ENCODE measurements at places on chromosomes 2 and 18.

GRCh38 chr2:149148194-149149006 lies 109.9 kb downstream of the LYPD6B start:
- DNase-seq, result no peak

- DNase-seq, result no peak
Measured at GRCh38 chr2:120227111-120227991, 4.2 kb upstream of the TMEM185B start.

DNA sequence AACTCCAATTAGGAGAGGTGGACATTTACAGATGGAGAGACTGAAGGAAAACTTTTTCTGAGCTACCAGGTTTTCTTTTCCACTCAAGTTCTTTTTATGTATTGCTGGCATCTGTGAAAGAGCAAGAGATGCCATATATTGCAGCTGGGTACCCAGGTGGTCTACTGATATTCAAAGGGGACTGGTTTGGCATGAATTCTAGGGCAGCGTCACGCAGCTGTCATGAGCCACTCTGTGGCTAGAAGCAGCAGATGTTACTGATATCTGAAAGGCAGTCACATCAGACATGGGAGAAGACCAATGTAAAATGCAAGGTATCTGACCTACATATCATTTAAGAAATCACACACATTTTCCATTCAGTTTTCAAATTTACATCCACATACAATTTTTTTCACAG lies 408.8 kb downstream of the GALNT13 start:
- DNase-seq, result no peak

DNA sequence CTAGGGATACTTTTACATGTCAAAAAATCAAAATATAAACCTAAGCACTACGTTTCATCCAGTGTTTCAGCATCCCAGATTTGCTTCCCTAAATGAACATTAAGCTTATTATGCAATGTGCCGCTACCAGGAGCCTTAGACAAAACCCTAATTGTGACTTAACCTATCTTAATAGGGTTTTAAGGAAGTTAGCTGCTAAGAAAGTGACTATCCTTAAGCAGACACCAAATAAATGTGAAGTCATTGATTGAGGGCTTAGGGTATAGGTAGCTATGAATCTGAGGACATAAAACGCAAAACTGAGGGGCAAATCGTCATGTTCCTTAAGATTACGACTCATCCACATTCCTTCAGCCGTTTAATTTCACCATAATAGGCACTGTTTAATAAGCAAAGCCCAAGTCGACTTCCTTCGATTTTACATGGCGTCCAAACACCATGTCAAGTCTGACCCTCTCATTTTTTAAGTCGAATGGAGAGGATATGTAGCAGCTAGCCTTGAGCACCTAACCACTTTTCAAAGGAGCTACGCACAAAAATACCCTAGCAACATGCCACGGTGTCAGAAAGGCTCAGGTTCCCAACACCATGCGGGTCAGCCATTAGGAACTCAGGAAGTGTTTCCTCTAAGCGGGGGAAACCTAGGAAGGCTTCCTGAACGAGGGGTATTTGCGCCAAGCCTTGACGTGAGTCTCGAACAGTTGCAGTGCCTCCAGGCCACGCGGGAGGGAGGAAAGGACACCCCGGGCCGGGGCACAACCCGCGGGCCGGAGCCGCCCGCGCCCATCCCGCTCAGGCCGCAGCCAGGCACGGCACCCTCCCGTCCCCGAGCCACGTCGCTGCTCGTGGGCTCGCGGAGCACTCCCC lies 1.0 kb downstream of the HDLBP start:
- DNase-seq, result no peak

DNA sequence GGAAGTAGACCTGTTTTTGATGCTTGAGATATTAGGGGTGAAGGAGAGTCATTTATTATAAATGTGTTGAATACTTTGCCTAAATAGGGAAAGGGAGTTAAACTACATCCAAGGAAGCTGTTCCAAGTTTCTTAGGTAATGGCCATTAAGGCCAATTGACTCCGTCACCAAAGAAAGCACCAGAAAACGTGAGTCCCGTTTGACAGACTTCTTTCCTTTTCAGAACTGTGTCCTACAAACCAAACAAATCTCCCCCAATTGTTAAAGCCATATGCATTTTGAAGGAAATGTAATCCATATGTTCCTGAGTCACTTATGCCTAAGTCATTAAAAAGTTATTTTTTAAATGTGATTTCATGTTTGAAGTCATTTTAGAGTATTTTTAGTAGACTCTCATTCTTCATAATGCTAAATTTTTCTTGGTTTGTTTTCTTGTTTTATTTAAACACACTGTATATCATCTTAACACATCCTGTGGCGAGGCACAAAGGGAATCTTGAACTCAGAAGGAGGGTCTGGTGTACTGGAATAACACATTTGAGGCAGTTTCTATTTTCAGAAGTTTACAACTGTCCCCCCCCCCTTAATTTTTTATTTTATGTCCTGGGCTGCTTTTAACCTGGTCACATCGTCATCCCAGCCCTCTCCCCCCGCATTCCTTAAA lies 133.7 kb downstream of the RHBDD1 start:
- no peak for DNase-seq

DNA sequence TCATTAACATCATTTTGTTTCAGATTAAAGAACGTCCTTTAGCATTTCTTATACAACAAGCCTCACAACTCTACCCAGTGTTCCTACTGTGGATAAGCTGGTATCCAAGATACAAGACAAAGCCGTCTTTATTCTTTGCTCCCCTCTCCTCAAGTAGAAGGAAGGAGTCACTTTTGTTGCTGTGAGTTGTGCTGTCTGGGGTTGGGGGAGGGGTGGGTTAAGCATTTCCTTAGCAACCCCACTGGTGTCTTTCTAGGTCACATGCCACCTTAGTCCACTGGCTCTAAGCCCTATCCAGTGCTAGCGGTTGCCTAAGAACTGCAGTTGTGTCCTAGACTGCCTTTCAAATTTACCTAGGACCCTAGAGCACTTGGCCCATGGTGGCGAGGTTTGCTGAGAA lies 155.6 kb upstream of the PIEZO2 start:
- DNase-seq, result no peak

GRCh38 chr18:2571200-2572170 lies at the start of the genes METTL4 and NDC80:
Gene METTL4, minus strand, starts transcription at chr18:2571505. Its CDS starts 4,289 bp downstream, at chr18:2567216.
Gene NDC80, plus strand, starts transcription at chr18:2571557. Its CDS starts 1,429 bp downstream, at chr18:2572986.
- DNase-seq, result peak; percentile 73

DNA sequence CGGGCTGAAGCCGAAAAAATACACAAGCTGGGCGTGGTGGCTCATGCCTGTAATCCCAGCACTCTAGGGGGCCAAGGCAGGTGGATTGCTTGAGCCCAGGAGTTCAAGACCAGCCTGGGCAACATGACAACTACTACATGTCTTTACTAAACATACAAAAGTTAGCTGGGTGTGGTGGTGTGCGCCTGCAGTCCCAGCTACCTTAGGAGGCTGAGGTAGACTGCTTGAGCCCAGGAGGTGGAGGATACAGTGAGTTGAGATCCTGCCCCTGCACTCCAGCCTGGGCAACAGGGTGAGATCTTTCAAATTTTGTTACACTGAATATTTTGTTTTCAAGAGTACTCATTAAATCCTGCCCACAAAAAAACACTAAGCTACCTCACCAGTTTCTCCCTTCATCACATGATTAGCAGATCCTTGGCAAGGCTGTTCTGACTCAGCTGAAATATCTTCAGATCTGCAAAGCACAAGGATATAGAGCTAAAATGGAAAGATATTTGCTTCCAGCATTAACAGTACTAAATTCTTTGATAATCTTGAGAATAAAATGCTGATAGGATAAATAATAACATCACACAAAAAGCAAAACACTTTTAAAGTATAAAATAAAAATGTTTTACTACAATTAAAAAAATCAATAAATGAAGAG lies 28.2 kb upstream of the MCM6 start:
- DNase-seq, result peak; percentile 24

DNA sequence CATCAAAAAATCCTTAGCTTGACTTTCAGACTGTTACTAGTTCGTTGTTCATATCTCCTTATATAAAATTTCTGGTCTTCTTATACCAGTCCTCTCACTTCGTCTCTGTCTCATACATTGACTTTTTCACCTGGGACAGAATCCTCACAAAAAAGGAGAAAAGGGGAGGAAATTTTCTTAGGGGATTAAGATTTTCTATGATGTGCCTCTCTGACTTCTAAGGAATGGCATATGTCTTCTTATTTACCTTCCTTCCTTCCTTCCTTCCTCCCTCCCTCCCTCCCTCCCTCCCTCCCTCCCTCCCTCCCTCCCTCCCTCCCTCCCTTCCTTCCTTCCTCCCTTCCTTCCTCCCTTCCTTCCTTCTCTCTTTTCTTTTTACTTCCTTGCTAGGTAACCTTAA lies 27.9 kb downstream of the KCNE4 start:
- no peak for DNase-seq

- DNase-seq, result no peak
Measured at GRCh38 chr2:224938651-224939182, 103.6 kb downstream of the DOCK10 start.

- no peak for DNase-seq
Measured at GRCh38 chr2:78992807-78993517, 32.5 kb upstream of the REG3G start.

- no peak for DNase-seq
Measured at GRCh38 chr2:88683160-88684021, 8.1 kb upstream of the RPIA start.

- DNase-seq, result no peak
Measured at GRCh38 chr2:50290718-50291117, 741.2 kb downstream of the NRXN1 start.

DNA sequence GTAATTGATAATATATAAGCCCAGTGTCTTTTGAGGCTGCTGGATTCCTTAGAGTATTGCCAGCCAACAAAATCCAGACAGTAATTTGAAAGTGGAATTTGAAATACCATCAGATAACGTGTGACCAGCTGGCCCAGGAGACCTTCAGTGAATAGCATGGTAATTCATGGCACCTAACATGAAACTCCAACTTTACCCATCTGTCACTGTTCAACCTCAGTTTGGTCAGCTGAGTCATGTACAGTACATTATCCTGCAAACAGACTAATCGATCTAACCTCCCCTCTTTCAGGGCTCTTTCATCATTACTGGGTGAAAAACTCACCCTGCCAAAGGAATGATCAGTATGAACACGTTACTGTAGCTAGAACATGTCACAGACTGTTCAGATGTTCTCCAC lies 230.6 kb downstream of the DOK6 start:
- no peak for DNase-seq

DNA sequence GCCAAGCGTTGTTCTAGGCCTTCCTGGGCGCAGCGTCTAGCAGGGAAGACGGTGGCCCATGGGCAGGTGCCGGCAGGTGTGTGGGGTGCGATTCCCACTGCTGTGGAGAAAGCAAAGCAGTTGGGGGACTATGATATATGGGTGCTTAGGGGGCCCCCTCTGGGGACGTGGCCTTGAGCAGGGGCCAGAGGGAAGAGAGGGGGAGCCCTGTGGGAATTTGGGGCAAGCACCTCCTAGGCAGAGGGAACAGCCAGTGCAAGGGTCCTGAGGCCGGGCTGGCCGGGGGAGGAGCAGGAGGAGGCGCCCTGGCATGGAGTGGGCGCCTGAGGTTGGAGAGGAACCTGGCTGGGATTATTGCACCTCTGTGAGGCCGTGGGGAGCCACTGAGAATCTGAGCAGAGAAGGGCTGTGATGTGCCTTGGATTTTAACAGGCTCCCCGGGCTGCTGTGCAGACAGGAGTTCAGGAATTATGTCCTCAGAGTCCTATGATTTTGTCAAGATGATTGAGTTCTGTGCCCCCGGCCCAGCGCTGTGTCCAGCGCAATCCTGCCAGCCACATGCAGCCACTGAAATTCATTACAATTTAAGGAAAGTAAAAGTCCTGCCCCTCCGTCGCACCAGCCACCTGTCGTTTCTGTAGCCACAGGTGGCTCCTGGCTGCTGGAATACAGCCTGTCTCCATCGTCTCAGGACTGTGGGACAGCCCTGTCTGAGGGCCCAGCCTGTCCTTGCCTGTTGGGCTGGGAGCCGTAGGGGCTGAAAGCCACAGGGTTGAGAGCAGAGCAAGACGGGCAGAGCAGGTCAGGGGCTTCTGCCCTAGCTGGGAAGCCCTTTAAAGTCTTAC lies 9.1 kb upstream of the KLHL30 start:
- DNase-seq, result no peak

DNA sequence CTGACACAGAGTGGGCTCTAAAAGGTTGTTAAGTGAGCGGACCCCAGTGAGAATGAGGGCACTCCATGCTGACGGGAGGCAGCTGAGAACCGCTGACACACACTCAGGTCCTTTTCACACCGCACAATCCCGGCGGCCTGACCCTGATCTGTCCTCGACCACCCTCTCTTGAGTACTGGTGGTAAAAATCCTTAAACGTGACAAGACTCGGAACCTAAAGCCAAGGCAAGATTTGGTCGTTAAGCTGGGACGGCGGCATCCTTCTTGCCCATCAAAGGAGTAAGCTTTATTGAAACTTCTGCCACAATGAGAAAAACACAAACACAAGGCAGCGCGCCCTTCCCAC lies 569 bp downstream of the TMX3 start:
- no peak for DNase-seq

- no peak for DNase-seq
Measured at GRCh38 chr2:72846171-72847095, 20.6 kb upstream of the EXOC6B start.

DNA sequence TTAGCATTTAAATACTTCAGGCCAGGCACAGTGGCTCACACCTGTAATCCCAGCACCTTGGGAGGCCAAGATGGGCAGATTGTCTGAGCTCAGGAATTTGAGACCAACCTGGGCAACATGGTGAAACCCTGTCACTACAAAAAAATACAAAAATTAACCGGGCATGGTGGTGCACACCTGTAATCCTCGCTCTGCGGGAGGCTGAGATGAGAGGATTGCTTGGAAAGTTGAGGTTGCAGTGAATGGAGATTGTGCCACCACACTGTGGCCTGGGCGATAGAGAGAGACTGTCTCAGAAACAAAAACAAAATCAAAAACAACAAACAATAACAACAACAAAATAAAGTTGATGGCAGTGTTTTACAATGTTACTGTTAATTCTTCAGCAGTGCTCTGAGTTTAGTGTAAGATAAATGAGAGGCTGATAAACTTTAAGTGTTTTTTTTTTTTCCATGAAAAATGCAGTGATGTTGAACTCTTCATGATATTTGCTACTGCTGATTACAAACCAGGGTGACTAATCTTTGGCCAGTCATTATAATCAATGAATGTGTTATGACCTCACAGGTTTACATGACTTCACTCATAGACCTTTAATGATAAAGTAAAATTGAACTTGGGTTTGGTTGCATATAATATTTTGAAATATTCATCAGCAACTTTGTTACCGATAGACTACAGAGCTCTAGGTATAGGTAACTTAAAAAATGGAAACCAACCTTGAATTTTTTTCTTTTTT lies 2.5 kb downstream of the ITGAV start:
- no peak for DNase-seq

GRCh38 chr2:228318218-228318617 lies 136.7 kb upstream of the SPHKAP start:
- peak; percentile 9 for DNase-seq

DNA sequence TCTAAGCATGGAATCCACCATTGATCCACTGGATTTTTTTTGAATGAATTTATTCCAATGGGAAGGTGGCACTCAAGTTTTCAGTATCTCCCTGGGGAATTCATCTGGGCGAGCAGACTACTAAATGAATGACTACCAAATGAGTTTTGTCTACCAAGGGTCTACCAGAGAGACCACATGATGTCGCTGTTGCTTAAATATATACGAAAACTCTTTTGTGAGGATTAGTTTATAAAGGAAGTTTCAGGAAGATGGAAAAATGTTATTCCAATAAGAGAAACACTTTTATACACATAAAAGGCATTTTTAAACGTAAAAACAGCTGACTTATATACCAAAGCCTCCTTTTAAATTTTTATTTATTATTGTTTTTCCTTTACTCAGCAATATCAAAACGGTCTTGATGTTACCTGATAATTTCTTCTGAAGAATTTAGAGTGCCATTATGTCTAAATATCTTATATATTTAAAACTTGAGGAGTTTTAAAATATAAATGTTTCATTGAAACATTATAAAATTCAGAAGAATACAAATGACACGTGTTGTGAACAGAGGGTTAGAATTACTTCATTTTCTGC lies 139.7 kb downstream of the HRH4 start:
- peak; percentile 35 for DNase-seq
